ENCODE measurements at places on chromosomes 16 and 17.

- no peak for DNase-seq
These were observed 80.3 kb downstream of the ZNF423 start for GRCh38 chr16:49775581-49775980.

DNA sequence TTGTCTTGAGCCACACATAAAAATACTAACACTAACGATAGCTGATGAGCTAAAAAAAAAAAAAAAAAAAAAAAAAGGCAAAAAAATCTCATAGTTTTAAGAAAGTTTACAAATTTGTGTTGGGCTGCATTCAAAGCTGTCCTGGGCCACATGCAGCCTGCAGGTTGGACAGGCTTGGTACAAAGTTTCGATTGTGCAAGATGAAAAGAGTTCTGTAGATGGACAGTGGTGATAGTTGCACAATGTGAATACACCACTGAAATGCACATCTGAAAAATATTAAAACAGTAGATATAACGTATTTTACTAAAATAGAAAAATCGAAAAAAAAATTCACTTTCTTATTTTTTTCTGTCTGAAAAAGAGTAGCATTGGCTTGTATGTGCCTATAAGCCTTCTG, 42.9 kb downstream of the AMFR start:
- no peak for DNase-seq

DNA sequence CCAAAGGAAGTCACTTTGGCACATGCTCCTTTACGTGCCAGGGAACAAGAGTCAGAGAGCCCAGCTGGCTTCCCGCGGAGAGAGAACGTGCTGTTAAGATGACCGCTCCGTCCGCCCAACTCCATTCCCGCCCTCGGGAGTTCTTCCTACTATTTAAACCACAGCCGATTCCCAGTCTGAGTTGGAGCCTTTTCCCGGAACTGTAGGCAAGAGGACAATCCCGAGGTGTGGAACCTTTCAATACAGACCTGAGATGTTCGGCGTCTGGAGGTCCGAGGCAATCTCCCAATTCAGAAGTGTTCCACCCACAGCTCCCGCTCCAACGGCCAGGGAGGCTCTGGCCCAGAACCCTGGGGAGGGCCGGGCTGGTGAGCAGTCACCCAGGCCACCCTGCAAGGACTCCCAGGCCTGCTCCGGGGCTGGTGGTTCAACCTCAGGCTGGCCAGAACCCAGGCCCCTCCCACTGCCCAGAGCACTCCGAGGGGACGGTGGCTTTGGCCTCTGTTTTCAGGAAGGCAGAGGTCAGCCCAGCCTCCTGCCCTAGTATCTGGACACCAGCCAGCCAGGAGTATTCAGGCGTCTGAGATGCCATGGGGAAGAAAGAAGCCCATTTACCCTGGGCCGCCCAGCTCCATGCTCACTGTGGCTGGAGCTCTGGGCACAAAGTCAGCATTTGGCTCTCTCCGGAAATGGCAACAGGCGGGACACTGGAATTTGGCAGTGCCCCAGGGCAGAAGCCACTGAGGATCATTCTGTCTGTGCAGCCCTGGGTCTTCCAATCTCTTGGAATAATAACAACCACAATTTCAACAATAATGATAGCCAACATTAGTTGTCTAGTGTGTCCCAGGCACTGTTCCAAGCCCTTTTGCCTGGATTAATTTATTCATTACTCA, 21.4 kb downstream of the EMP2 start:
- DNase-seq, result peak; percentile 58

GRCh38 chr17:33046361-33047255, 55.0 kb downstream of the SPACA3 start:
- no peak for DNase-seq

GRCh38 chr16:71536752-71537499, 10.7 kb downstream of the CHST4 start:
- DNase-seq, result no peak

GRCh38 chr16:57601801-57602478, 26.5 kb upstream of the ADGRG1 start:
- DNase-seq, result no peak

DNA sequence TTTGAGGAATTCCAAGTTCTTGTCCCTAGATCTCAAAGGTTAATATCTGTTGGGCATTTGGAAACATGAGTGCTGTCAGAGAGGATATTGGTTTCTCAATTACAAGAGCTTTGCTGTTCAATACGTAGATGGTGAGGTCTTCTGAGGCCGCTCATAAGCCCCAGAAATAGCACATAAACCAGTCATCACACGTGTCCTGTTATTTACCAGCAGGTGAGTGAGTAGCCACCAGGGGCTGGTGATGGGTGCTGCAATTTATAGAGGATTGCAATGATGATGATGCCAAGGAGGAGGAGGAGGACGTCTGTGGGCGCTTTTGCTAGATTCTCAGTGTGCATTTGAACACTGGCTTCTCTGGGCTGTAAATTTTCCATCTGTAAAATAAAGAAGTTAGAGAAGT, 89.0 kb downstream of the SALL1 start:
- no peak for DNase-seq

- no peak for DNase-seq
These were observed 5.1 kb upstream of the SCNN1B start for GRCh38 chr16:23296994-23297393.

GRCh38 chr16:85428168-85428898, 184.8 kb upstream of the GSE1 start:
- peak; percentile 62 for DNase-seq

DNA sequence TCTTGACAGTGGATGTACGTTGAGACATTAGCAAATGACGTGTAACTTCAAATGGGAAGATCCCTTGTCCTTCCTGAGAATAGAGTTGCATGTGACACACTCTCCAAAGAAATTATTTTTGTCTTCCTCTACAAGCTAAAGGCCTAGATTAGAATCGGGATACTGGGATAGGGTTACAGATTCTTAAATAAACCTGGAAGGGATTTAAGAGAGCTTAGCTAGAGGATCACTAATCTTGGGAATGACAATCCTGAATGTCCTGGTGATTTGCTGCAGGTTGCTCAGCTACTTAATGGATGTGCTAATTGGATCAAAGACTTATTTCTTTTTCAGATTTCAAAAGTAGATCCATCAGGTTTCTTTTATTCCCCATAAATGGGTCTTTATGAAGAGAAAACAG, 101.9 kb downstream of the KCNJ2 start:
- DNase-seq, result no peak

DNA sequence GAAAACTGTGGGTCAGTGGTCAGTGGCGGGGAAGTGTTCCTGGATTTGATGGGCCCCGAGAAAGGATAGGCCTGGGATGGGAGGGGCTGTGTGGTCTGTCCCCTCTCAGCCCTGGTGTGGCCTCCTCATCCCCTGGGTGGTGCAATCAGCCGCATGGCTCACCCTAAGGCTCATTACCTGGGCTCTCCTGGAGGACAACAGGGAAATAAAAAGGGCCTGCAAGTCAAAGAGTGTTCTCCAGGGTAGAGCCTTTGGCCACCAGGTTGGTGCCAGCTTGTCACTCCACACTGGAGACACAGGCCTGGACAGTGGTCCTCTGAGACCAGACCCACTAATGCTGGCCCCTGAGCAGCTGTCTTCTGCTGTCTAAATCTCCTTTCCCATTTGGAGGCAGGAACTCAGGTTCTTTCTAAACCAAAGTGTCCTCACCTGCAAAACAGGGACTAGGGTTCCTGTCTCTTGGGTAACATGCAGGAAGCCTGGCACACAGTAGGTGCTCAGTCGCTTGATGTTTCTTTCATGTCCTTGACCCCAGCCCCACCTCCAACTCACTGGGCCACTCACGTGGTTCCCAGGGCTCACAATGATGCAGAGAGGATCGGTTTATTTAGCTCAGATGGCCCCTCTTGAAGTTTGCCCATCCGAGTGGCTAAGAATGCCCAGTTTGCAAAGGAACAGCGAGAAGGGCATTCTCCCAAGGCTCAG, 2.4 kb downstream of the NDRG4 start:
- DNase-seq, result no peak

DNA sequence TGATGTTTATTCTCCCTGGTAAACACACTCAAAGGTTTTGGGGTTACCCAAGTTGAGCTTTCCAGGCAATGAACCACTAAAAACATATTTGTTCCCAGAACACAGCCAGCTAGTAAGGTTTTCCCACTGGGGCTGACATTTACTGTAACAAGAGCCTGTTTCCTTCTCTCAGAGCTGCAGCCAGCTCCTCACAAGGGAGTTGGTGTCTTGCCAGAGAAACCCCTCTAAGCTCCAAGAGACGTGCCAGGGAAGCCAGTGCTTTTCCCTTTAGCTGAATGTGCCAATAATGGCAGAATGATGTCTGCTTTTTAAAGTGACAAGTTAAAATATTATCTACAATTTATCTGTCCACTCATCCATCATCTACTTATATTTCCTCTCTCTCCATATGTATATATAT, 170.8 kb upstream of the RBFOX1 start:
- DNase-seq, result no peak

DNA sequence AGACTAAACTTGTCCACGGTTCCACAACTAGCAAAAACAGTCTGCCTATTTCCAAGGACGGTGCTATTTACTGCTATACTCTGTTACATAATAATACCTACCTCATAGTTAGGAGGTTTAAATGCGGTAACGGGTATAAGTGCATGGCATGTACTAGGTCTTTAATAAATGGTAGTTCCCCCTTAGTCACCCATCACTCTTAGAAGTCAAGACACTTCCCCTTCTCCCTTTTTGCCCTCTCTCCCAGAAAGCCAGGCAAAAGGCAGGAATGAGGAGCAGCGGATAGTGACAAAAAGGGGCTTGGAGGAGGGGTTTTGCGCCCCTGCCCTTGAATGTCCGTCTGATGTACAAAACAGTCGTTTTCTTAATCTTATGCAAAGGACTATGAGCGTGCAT, 1.1 kb upstream of the LSM12 start:
- DNase-seq, result no peak

DNA sequence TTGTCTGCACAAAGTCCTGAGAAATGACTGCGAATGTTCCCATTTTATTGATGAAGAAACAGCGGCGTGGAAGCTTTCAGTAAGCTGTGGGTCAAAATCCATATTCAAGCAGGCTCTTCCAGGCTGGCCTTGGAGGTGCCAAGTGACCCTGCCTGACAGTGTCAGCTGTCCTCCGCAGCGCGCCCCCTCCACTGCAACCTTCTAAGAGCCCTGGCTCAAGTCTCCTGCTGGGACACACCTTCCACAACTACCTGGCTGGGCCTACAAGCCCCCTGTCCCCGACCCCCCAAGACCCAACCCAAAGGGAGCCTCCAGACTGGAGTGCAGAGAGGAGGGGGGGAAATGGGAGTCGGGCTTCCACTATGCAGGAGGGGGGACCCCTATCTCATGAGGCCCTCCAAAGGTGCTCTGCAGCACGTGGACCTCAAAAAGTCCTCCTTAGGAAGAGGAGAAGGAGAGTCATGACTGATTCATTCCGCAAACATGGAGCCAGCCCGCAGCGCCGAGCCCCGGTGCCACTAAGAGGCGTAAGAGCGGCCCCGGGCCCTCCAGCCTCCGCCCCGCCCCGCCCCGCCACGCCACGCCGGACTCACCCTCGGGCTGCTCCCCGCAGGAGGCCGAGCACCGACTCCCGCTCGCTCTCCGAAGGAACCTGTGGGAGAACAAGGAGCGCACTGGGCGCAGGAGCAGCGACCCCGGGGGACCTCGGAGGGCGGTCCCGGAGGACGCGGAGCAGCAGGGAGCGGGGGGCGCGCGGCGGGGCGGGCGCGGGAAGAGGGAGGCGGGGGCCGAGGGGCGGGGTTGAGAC, 574 bp downstream of the MPP3 start:
- peak; percentile 93 for DNase-seq

DNA sequence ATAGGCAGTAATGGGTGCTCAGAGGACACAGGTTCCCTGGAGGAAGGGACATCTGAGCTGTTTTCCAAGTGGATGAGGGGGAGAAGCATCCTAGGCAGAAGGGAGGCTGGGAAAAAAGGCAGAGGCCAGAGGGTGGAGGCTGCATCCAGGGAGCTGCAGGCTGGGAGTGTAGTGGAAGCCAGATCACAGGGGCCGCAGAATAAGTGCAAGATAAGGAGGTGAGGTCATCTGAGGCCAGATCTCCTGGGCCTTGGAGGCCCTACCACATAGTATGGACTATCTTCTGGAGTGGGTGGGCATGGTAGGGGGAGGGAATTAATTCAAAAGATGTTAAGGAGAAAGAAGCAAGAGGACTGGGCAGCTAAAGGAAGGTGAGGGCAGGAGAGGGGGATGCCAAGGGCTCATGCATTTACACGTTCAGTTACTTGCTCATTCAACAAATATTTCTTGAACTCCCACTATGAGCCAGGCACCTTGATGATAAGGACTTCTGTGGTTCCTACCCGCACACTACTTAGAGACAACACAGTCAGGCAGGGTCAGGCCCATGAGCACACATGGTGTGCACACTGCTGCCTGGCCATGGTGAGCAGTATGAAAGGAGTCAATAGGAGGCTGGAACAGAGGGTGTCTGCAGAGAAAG, 2.4 kb upstream of the RIPOR1 start:
- DNase-seq, result no peak

GRCh38 chr16:19499006-19499405, 22.9 kb downstream of the GDE1 start:
- DNase-seq, result no peak

GRCh38 chr16:86806838-86807351, 228.5 kb downstream of the FOXL1 start:
- DNase-seq, result no peak

DNA sequence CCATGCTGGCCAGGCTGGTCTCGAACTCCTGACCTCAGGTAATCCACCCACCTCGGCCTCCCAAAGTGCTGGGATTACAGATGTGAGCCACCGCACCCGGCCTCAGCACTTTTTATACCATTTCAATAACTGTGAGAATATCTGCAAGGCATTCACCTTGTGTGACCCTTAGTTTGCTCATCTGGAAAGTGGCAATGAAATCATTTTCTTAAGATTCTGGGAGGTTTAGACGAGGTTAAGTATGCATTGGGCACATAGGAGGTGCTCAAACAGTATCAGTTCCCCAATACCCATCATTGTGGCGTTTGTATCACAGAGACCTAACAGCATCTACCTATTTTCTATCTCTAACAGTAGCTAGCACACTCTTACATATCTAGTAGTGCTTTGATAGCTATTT, 481.9 kb upstream of the ERCC4 start:
- DNase-seq, result no peak

DNA sequence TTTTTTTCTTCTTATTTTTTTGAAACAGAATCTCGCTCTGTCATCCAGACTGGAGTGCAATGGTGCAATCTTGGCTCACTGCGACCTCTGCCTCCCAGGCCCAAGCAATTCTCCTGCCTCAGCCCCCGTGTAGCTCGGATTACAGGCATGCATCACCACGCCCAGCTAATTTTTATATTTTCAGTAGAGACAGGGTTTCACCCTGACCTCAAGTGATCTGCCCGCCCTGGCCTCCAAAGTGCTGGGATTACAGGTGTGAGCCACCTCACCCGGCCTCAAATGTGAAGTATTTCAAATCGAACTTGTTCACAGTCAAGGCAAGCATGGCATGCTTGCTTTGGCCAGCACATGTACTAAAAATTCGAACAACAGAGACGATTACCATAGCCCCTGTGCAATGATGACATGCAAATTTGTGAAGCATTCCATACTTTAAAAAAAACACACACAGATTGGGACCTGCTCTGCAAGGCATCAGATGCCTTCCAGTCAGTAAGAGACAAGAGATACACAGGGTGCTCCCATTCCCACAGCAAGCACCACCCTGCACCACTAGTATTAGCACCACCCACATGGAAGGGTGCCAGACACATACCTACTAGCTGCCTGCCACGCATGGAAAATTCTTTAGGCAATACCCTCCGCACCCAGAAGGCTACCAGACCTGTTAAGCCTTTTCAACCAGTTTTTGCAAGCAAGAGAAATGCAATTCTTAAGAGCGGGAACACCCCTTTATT, 47.2 kb downstream of the ANKRD11 start:
- peak; percentile 55 for DNase-seq

Measured in AG08396 (cell line).